ENCODE measurements at places on chromosomes 1 and 21.
A peak's percentile ranks its signal among the peaks of the same experiment; 100 is the strongest.

GRCh38 chr1:247247568-247247967 lies 8.3 kb upstream of the VN1R5 start:
- DNase-seq = no peak

DNA sequence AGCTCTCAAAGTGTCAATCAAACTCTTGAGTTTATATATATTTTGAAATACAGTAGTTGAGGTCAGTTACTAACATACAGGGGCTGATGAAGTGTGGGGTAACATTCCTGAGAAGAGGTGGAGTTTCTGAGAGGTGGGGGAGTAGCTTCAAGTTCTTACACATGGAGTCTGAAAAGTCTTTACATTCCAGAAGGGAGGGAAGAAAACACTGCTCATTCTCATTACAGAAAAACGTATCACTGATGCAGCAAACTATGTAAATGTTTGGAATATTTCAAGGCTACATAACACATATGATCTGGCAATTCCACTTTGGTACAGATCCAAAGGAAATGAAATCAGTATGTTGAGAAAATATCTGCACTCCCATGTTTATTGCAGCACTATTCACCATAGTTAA lies 1065.8 kb upstream of the B3GALT2 start:
- no peak for DNase-seq

DNA sequence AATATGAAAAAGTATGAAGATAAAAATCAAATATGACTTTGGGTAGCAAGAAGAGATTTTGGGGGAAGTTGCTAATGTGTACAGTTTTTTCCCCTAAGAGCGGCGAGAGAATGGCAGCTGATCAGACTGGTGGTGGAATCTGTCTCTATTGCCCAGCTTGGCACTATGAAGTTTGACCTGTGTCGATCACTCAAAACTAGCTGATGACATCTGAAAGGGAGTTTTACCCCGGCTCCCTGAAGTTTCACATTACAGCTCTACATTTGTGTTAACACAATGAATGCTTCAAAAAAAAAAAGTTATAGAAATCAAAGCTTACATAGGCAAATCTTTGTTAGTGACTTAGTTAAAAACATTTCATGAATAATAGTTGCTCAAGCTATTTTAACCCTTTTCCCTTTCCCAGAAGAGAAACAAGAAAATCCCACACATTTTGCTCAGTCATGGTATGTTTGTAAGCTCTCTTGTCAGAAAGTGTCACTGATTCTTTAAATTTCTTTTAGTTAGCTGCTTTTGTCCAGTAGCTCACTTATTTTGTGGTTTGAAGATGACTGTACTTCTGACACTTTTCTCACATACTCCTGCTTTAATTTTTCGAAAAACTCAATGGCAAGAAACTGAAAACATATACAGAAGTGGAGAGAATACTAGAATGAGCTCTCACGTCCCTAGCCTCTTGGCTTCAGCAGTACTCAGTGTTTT lies 41.3 kb downstream of the DYRK1A start:
- no peak for DNase-seq

DNA sequence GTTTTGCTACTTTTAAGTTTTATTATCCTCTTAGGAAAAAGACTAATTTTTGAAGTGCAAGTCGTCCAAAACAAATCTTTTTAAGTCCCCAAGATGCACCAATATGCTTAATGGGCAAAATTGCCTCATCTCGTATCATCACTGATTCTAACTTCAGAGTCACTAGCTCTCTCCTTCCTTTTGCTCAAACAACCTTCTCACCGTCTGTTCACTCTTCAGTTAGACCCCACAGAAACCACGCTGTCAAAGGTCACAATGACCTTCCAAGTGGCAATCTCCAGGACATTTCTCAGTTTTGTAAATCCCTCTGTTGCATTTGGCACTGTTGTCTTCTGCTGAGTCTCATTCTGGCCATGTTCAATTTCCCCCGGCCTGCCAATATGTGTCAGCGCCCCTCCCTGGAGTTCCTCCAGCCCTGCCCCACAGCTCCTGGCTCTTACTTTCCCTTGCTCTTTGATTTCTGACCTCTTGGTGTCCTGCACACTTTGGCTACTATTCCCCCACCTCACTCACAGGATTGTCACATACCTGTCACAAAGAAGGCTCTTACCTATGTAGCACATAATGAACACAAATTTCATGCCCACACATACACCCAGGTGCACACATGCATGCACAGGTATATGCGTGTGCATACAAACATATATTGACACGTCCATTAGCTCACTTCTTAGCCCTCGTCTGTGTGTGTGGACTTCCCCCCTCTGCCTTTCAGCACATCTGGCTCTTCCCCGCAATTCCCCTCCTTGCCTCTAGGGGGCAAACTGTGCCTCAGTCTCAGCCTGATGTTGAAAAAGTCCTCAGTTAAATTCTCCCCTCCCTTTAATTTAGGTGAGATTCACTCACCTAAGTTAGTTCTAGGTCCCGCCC lies 354.0 kb upstream of the DUSP10 start:
- peak; percentile 55 for DNase-seq

DNA sequence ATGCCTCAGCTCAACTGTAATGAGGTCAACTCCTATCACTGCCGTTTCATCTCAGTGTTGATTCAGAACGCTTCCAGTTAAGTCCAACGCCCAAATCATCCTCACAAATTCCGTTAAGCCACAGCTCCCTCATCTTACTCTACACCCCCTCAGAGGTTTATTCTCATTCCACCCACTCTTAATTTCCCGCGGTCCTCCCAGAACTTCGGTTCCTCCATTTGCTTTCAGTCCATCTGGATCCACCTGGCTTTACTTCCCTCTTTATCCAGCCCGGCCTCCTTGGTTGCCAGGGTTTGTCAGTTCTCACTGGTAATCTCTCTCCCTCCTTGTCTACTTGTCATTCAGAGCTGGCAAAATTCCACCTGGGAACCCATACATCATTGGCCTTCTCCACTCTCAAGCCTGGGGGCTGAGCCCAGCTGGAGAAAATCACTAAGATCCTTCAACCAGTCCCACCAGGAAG lies 51.3 kb upstream of the RUNX1 start:
- no peak for DNase-seq

- no peak for DNase-seq
These were observed 17.2 kb upstream of the MRPS14 start for GRCh38 chr1:175040324-175040879.

- DNase-seq = no peak
These were observed 1.2 kb downstream of the SH2D5 start for GRCh38 chr1:20731057-20731991.

All from myocyte (in vitro differentiated cells).